ENCODE measurements at places on chromosomes 1 and 21.

DNA sequence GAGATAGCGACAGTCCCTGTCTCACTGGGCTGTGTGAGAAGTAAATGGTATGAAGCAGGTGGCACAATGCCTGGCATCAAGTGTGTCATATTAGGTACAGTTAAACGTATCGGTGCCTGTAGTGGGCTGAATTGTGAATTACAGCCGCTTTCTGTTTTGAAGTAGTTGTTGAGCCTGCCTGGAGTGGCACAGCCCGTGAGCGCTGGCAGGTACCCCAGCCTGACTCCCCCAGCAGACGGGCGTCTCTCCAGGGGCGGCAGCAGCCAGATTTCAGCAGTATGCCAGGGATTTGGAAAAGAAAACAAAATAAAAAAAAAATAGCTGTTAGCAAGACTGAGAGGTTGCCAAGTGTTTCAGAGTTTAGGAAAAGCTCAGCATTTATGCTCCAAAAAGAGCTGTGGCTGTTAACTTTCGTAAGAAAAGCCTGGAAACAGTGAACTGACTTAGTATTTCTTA, 26.6 kb upstream of the GPR153 start:
- no peak for DNase-seq

DNA sequence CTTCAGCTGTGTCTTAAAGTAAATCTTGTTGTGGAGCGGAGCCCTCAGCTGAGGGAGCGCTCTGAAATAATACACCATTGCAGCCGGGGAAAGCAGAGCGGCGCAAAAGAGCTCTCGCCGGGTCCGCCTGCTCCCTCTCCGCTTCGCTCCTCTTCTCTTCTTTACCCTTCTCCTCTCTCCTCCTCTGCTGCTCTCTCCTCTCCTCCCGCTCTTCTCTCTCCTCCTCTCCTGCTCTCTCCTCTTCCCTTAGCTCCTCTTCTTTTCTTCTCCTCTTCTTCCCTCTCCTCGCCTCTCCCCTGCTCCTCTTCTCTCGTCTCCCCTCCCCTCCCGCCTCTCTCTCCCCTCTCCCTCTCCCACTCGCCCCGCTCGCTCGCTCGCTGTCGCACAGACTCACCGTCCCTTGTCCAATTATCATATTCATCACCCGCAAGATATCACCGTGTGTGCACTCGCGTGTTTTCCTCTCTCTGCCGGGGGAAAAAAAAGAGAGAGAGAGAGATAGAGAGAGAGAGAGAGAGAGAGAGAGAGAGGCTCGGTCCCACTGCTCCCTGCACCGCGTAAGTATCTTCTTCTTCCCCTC, at the start of gene PROX1:
PROX1 (plus strand) TSS at position 47 of the 580 bp plus-strand sequence. CDS start 8,563 bp downstream, outside the sequence.
- DNase-seq = no peak

- DNase-seq = no peak
Observed at GRCh38 chr21:31911138-31911907, 38.5 kb downstream of the HUNK start.

DNA sequence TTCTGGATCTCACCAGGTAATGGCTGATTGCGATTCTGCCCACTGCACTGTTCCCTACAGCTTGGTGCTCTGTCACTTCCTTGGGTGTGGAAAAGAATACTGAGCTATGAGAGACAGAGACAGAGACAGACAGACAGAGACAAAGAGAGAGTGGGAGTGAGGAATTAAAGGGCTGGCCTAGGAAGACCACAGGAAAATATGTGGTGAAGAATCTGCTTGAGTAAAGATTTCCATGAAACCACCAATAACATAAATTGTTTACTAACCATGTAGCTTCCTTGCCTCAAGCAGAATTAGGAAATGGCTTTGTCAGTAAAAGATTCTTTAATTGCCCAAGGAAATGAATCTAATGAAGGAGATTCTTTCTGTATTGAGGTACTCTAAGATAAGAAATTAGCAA, 54.4 kb downstream of the MPZL1 start:
- no peak for DNase-seq

GRCh38 chr1:209015092-209015491, 568.4 kb upstream of the CAMK1G start:
- no peak for DNase-seq

DNA sequence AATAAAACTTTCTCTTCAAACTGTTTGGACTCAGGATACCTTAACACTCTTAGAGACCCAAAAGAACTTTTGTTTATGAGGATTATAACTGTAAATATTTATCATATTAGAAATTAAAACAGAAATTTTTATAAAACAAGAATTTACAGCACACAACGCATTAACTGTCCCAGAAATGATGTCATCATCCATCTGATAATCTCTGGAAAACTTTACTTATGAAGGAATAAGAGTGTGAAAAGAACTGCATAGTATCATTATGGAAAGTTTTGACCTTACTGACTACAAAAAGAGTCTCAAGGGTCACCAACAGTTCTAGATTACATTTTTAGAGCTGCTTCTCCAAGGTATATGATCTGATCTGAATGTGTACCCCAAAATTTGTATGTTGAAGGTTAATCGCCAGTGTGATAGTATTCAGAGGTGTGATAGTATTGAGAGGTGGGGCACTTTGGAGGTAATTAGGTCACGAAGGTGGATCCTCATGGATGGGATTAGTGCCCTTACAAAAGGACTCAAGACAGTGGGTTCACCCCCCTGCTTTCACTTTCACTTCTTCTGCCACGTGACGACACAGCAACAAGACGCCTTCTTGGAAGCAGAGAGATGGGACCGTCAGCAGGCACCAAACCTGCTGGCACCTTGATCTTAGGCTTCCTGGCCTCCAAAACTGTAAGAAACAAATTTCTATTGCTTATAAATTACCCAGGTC, 95.7 kb upstream of the NR5A2 start:
- no peak for DNase-seq

- no peak for DNase-seq
Observed at GRCh38 chr1:153801028-153801625, 25.9 kb downstream of the SLC27A3 start.

DNA sequence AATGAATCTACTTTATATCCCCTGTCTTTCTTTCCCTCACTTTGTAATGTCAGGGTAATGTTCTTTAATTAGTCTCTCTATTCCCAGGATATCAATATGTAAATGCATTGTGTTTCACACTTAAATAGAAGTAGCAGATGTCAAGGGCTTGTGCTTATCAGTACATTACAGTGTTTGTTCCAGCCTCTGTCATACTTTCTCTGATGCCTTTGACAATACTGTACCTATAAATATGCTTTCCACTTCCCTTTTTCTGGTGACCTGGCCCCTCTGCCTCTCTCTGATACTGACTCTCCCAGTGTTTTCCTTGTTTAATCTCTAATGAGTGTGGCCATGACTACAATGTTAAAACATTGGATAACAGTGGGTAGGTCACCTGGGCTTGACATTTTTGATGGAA, 862.0 kb upstream of the NEGR1 start:
- no peak for DNase-seq

DNA sequence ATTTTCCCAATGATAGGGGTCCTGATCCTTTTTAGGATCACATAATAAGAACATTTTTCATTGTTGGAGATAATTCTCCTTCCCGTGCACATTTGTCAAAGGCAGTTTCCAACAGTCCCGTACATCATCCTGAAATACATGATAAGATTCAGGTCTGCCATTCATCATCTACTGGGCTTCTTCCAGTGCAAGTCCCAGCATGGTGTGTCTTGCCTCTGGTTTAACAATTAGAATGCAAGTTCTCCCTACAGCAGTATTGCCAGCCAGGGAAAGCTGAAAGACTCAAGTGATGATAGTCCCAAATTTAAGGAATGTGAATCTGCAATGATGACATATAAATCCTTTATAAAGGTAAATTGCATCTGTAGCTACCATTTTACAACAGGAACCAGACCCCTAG, 146.2 kb downstream of the DAB1 start:
- no peak for DNase-seq

GRCh38 chr21:25862596-25862995, 127.8 kb downstream of the GABPA start:
- DNase-seq = no peak

- DNase-seq = no peak
Observed at GRCh38 chr1:230308039-230308438, 118.1 kb downstream of the PGBD5 start.

DNA sequence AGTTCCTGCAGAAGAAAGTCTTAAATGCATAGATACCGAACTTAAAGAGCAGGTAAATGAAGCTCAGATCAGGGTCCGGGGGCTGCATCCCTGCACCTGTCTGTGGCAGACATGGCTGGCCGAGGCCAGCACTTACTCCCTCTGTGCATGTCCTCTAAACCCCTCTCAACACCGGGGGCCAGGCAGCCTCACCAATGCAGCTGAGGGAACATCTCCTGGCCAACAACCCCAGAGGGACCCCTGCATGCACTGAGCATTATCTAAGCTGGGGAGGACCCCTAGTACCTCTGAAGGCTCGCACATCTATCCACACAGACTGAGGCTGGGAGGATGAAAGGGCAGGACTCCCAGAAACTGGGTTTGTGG, 18.4 kb downstream of the TTC34 start:
- DNase-seq = no peak

DNA sequence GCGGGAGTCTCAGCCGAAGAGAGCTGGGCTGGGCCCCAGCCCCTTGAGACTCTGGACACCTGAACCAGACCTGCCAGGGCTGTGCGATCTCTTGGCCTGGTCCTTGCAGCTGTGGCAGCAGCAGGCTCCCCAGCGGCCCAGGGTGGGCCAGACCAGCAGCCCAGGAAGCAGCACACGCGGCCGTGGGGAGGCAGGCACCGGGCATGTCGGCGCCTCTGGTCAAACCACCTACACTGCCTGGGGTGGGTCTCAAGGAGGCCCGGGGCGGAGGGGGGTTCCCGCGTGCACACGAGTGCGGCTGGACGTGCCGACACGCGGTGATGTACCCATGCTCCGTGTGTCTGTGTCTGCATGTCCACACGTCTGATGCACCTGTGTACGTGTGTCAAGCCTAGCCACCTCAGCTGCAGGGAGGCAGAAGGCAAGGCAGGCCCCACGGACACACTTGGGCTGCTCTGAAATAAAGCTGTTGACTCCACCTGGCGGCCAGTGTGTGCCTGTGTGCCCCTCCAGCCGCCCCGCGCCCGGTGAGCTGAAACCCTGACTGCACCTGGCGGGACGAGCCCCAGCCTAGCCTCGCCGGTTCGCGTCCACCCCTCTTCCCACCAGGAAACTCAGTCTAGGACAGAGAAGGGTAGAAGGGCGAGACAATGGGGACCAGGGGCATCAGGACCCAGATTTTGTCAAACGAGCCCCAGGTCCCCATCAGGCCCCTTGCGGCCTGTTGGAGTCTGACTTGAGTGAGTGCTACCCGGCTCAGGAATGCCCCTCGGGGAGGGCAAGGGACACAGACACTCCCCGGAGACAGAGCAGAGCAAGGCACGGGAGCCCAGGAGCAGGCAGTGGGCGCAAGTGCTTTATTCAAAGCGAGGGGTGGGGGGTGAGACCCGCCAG, 11.6 kb downstream of the SCNN1D start:
- peak; percentile 48 for DNase-seq

GRCh38 chr1:212971312-212971711, 21.0 kb downstream of the VASH2 start:
- no peak for DNase-seq

DNA sequence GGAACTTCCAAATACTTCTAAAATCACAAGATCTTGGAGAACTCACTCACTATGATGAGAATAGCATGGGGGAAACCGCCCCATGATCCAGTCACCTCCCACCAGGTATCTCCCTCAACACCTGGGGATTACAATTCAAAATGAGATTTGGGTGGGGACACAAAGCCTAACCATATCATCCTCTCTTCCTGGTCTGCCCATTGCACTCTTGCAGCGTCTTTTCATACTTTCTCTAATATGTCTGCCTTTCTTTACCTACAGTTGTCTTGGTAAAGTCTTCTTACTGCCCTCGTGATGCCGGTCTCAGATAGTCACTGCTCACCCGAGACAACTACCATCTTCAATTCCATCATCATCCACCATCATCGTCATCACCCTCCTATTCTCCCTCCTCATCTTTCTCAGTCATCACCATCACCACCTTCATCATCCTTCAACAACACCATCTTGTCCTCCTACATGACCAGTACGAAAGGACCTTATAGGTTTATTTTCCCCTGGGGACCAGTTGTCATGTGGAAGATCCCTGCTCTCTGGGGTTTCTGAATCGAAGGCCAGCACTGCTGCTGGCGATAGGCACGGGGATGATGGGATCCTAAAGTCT, 58.5 kb upstream of the CASZ1 start:
- DNase-seq = no peak

All from effector memory CD4-positive, alpha-beta T cell (primary cell).